Astrocyte (in vitro differentiated cells and primary cell): ENCODE measurements at places on chromosomes 13 and 19. TPM values are rescaled to one million over a fixed set of nuclear protein-coding genes. Genes with fewer than 3 reads are reported as not detected.
A peak's percentile ranks its signal among the peaks of the same experiment; 100 is the strongest.

OR7D2 gene
- total RNA-seq: not detected in 2 replicates

DNA sequence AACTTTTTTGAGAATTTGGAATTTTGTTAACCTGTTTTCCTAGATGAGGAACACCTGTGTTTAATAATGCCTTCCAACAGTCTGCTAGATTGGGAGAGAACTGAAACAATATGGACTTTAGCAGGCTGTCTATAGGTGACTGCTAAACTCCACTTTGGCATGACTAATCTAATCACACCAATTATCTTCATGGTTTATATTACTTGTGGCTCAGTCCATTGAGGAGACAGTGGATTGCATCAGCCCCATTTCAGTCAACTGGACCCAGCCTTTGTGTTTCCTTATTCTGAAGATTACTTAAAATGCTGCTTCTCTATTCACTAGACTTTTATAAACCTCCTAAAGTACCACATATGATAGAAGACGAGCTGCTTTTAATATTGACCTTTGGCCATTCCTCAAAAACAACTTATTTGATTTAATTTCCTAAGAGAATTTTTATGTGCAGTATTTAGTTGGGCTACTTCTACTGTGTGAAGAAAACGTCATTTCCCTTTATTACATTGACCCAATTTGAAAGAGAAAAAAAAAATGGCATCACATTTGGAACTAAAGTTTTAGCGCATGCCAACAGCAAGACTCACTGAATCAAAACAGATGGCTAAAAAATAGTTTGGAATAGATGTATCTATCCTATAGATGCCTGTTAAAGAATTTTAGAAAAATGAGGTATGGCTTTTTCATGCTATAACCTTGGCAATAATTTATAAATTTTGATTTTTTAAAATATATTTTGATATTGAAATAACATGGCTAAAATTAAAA lies 295.8 kb downstream of the NDFIP2 start:
- DNase-seq: peak; percentile 22
- no peak overlapping the region for H3K27ac ChIP-seq
- peaks cover 19% of the 10 kb centered on the region for H3K4me1 ChIP-seq
- H3K27me3 ChIP-seq: no peaks in the 10 kb centered on the region

DNA sequence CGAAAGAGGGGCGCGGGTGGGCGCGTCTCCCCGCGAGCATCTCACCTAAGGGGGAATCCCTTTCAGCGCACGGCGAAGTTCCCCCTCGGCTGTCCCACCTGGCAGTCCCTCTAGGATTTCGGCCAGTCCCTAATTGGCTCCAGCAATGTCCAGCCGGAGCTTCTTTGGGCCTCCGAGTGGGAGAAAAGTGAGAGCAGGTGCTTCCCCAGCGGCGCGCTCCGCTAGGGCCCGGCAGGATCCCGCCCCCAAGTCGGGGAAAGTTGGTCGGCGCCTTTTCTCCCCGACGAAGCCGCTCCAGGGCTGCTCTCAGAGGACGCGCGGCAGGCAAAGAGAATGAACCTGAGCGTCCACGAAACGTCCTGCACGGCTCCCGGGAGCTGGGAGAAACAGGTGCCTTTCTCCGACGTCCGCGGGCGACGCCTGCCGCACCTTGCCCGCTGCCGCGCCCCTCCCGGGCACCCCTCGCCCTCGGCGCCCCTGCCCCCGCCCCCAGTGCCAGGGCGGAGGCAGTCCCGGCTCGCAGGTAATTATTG lies 366 bp upstream of the KL start:
- H3K36me3 ChIP-seq: no peaks in the 10 kb centered on the region
- no peak overlapping the region for H3K27ac ChIP-seq
- H3K4me3 ChIP-seq: no peak overlapping the region
- H3K27me3 ChIP-seq: peaks cover 40% of the 10 kb centered on the region
- peaks cover 7% of the 10 kb centered on the region for H3K4me1 ChIP-seq

DNA sequence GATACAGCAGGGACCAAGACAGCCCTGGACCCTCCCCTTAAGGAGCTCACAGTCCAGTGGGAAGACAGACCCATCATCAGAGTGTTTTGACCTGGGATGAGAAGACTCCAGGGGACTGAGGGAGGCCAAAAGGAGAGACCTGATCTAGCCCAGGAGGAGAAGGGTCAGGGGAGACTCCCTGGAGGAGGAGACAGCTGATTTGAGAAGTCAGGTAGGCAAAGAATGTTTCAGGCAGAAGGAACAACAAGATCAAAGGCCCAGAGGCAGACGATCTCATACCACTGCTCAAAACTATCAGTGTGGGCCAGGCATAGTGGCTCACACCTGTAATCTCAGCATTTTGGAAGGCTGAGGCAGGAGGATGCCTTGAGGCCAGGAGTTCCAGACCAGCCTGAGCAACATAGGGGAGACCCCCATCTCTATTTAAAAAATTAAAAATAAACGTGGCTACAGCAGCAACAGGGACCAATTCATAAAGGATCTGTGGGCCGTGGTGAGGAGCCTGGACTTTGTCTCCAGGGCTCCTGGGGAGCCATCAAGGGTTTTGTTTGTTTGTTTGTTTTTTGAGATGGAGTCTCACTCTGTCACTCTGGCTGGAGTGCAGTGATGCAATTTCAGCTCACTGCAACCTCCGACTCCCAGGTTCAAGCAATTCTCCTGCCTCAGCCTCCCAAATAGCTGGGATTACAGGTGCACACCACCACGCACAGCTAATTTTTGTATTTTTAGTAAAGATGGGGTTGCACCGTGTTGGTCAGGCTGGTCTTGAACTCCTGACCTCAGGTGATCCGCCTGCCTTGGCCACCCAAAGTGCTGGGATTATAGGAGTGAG lies 2.2 kb upstream of the COX6B1 start:
- peaks cover 21% of the 10 kb centered on the region for H3K4me1 ChIP-seq
- H3K27ac ChIP-seq: no peak overlapping the region
- DNase-seq: no peak
- H3K4me3 ChIP-seq: no peak overlapping the region
- no peaks in the 10 kb centered on the region for H3K27me3 ChIP-seq

DNA sequence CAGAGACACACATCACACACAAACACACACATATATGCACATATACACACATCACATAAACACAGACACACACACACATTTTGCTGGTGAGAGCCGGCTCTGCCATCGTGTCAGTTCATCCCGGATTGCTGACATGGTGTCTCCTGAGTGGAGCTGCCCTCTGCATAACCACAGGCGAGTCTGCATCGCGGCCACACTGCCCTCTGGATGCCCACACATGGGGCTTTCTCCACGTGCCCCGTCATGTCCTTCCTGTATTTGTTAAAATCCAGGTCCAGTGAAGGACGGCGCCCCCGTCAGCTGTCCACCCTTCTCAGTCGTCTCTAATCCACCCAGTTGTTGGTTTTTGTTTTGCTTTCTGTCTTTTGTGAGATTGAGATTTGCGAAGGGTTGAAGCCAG lies 52.6 kb upstream of the F7 start:
- no peak overlapping the region for H3K27ac ChIP-seq
- H3K4me1 ChIP-seq: no peaks in the 10 kb centered on the region
- no peaks in the 10 kb centered on the region for H3K36me3 ChIP-seq
- no peak overlapping the region for H3K4me3 ChIP-seq
- no peak for DNase-seq

DNA sequence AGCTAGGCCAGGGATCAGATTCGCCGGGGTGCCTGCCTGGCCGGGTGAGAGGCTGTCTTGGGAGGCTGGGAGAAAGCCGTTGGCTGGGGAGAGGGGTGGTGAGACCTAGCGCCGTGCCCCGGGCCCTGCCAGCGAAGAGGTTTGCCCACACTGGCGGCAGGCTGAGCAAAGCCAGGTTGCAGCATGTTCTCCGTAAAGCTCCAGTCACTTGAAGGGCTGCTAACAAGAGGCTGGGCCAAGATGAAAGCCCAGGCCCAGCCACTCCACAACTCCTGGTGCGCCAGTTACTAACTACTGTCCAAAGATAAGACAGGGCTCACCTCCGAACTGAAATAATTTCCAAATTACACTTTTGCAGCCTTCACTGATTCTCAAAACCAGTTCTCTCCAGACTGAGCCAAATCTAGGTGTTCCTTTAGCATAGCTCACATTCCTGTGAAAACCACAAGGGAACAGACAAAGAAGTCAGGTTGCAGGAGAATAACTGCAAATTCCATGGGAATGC lies 16.3 kb downstream of the ELAVL1 start:
- no peaks in the 10 kb centered on the region for H3K27me3 ChIP-seq
- H3K27ac ChIP-seq: peak overlapping the region; percentile 31
- H3K36me3 ChIP-seq: peaks cover 16% of the 10 kb centered on the region
- H3K4me1 ChIP-seq: peaks cover 31% of the 10 kb centered on the region
- H3K4me3 ChIP-seq: no peak overlapping the region
- peak; percentile 60 for DNase-seq

DNA sequence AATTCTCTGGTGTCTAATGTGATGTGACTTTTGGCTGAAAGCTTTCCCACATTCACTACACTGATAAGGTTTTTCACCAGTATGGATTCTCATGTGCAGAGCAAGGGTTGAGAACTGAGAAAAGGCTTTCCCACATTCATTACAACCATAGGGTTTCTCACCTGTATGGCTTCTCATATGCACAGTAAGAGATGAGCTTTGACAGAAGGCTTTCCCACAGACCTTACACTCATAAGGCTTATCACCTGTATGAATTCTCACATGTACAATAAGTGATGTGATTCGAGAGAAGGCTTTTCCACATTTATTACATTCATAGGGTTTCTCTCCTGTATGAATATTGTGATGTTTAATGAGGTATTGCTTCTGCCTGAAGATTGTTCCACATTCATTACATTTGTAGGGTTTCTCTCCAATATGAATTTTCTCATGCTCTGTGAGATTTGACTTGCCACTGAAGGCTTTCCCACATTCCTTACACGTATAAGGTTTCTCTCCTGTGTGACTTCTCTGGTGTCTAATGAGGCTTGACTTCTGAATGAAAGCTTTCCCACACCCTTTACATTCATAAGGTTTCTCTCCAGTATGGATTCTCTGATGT lies 14.0 kb downstream of the ZNF260 start:
- H3K27me3 ChIP-seq: no peaks in the 10 kb centered on the region
- H3K36me3 ChIP-seq: peaks cover 38% of the 10 kb centered on the region
- DNase-seq: no peak
- no peak overlapping the region for H3K4me3 ChIP-seq
- H3K27ac ChIP-seq: no peak overlapping the region
